Fibroblast of skin of back (primary cell): ENCODE measurements at places on chromosomes 5 and 9.

- peak; percentile 27 for DNase-seq
Observed at GRCh38 chr9:79060766-79061165, 511.0 kb upstream of the TLE4 start.

DNA sequence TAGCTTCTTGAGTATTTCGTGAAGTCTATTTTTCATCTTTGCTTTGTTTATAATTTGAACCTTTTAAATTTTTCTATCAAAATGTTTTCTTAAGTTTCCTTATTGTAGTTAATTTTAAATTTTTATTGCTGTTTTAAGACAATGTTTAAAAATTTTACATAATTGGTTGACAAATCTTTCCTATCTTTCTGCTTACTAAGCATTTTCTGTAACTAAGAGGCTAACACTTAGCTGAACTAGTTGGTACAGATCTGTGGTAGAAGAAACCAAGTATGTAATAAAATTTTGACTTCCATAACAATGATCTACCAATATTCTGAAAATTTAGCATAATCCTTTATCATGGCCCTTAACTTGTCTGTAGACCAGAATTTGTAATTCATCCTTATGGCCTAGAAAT is 32.3 kb upstream of the TNPO1 start:
- DNase-seq: no peak

GRCh38 chr5:142175461-142176142 is 67.0 kb downstream of the NDFIP1 start:
- DNase-seq: no peak

- peak; percentile 16 for DNase-seq
Observed at GRCh38 chr5:153485641-153486040, 4.8 kb upstream of the GRIA1 start.

DNA sequence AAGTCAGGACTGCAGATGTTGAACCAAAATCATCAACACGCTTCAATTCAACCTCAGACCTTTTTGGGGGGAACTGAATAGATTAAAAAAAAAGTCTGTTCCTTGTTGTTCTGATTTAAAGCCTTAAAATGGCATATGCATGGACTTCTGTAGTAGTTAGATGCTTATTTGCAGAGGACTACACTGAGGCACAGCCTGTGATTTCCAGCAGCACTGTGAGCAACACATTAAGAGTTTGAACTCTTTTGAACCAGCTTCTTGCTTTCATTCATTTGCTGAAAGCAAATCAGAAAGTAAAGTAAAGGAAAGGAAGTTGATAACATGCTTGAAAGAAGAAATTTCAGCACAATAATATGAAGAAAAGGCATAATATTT is 60.7 kb upstream of the DMAC1 start:
- no peak for DNase-seq

- DNase-seq: peak; percentile 5
Observed at GRCh38 chr5:155270725-155271124, 257.2 kb downstream of the KIF4B start.

DNA sequence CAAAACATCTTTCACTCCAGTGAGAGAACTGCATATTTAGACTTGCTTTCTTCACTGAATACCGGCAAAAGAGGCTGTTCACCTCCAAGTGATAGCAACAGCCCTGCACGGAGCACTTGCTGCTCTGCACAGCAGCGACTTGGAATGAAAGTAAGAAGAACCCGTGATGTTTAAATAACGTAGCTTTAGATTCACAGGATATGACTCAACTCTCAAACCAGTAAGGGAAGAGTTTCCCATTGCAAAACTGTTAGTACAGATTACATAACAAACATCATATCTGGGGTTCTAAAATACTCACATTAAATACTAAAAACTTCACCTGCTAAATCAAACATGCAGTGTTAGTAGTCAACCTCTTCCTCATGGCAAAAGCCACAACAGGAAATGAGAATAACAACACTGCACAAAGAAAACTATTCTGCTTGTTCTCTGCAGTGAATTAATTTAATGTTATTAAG is 203.4 kb downstream of the MCTP1 start:
- peak; percentile 77 for DNase-seq

GRCh38 chr5:133396187-133396741 is 216.1 kb downstream of the FSTL4 start:
- no peak for DNase-seq

- DNase-seq: no peak
Observed at GRCh38 chr5:145949474-145949873, 13.1 kb downstream of the SH3RF2 start.

GRCh38 chr9:23850242-23850689 is 24.2 kb upstream of the ELAVL2 start:
- no peak for DNase-seq

DNA sequence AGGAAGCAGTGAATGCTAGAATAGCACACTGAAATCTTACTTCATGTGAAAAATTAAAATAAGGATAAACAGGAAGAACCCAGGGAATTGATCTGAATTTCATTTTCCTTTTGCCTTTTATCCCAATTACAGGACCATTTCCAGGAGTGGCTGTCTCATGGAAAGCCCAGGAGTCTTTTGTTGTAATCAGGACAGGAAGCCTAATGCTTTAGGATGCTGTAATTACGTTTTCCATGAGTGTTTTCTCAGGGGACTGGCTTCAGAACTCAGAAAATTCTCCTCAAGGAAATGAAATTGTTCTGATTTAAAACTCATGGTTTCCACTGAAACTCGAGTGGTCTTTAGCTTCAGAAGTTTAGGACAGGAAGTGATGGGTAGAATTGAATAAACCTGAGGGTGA is 56.6 kb upstream of the CAMK4 start:
- no peak for DNase-seq

GRCh38 chr5:149645236-149645635 is 63.9 kb downstream of the ARHGEF37 start:
- no peak for DNase-seq

DNA sequence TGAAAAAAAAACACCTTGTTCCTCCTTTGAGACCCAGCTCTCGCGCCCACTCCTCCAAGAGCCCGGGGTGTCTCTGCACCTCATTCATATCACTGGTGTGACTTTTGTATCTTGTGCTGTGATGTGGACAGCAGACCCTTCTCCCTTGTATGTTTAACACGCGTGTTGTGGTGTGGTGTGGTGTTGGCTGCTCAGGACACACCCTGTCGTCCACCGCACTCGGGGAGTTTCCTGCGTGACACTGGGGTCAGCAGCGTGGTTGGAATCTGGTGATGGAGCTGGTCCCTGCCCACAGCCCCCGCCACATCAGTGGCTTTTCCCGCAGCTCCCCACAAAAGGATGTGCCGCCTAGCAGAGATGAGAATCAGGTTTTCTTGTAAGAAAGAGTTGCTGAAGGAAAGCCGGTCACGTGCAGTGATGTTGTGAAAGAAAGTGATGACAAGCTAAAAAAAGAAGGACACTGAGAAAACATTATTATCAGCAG is 61.5 kb downstream of the TENT4A start:
- no peak for DNase-seq

DNA sequence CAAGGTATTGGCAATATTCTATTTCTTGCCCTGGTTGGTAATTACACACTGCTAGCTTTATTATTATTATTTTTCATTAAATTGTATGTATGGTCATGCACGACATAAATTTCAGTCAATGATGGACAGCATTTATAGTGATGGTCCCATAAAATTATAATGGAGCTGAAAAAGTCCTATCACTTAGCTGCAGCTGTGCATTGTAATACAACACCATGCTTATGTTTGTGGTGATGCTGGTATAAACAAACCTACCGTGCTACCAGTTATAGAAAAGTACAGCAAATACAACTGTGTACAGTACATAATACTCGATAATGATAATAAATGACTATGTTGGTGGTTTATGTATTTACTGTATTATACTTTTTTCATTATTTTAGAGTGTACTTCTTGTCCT is 65.5 kb downstream of the NR3C1 start:
- DNase-seq: no peak

DNA sequence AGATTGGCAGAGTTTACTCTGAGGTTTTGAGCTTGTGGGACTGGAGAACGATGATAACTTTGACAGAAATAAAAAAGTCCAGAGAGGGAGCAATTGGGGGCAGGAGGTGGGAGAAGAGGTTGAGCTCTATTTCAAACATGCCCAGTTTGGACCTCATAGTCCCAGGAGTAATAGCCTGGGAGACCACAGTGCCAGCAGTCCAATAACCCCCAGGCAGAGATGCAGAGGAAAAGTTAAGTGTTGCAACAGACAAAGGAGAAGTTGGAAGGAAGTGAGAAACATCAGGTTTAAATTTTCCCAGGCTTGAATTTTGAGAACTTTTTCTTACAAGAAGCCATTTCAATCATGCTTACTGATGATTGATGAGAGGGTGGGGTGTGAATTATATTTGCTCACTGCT is 117.0 kb upstream of the GHR start:
- no peak for DNase-seq

DNA sequence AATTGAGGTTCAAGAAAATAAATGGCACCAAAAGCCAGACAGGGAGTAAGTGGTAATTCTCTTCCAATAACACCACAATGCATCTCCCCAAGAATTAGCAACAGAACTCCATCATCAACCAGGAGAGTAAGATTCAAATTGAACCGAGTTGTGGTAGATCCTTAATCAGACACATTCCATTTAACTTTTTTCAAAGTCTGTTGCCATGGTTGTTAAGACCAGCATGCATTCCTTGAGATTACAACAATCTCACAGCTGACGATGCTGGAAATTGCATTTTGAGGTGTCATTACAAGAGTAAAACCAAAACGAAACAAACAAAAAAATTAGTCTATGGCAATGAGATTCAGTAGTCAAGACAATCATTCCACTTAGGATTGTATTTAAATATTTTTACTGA is 78.9 kb upstream of the ZNF462 start:
- DNase-seq: peak; percentile 42

GRCh38 chr9:112332674-112332976 is 794 bp downstream of the PTBP3 start:
- DNase-seq: no peak

- peak; percentile 74 for DNase-seq
Observed at GRCh38 chr9:88586452-88586851, 51.5 kb downstream of the NXNL2 start.

- DNase-seq: no peak
Observed at GRCh38 chr9:120791161-120791560, 2.1 kb downstream of the FBXW2 start.

DNA sequence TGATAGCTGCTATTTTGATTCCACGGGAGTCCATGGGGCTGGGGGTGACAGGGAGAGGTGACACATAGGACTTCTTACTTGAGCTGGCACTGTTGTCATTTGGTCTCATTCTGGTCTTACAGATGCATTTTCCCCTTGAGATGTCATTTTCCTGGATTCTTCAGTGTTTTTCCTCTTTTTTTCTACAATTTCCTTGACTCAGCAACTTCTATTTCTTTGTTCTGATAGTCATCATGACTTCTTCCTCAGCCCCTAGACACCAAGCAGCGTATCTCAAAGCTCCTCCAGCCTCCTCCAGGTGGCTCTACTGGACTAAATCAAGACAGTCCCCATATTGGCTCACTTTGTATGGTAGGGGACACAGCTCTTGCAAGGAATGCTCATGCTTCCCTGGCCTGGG is 16.5 kb downstream of the LVRN start:
- no peak for DNase-seq

GRCh38 chr9:112787978-112788377 is 37.4 kb downstream of the SNX30 start:
- DNase-seq: no peak

GRCh38 chr9:81303658-81304057 is 385.7 kb downstream of the TLE1 start:
- no peak for DNase-seq

DNA sequence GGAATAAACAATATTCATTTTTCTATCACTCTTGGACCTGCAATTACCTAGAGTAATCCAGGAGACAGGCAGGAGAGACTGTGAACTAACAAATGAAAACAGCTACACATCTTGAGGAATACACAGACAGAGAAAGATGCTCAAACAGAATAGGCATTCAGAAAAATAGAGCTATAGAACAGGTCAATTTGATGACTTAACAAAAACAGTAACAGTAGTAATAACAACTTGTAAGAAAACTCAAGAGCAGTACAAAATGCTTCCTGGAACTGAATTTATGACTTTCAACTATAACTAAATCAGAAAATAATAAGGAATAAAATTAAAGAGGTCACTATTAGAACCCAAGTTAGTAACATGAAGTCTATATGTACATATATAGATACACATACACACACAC is 579.3 kb downstream of the TLR4 start:
- no peak for DNase-seq

DNA sequence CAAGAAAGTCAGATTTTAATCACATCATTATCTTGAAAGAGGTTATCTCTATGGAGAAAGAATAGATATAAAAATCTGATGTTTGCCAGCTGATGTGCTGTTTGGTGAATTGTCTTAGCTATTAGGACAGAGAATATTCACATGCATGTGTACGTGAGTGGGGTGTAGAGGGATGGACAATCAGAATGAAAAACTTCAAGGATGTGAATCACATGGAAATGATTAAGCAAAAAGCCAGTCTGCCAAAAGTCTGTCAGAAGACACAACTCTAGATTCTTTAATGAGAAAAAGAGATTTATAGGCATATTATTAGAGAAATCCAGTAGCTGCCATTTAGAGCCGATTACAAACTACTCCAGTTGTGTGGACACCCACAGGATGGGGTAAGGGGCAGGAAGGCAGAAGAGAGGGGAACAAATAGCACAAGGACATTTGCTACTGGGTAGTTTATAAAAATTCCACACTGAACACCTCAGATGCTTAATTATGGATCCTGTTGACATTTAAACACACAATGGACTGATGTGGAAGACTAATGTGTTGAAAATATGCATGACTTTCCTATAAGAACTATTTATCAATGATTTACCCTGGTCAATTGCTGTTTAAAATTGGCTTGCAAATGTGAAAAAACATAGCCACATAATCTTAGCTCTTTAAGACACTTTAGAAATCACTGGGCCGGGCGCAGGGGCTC is 127.4 kb downstream of the PTTG1 start:
- DNase-seq: no peak

DNA sequence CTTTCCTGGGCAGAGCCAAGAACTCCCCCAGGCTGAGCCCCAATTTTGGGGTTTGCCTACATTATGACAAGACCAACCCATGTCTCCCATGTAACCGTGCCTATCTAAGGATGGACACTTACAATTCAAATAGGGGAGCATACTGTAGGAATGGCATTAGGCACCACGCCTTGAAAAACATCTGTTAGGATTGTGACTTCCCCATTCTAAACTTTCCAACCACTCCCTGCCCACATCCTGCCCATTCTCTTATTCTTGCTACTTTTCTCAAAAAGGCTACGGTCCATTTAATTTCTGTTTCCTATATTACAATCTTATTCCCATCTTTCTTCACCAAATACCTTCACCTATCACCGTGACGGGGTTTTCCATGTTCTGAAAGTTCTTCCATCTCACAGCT is 99.2 kb downstream of the LPAR1 start:
- no peak for DNase-seq

GRCh38 chr5:81207009-81207408 is 26.1 kb upstream of the CKMT2 start:
- DNase-seq: no peak

GRCh38 chr5:142971303-142972013 is 201.3 kb downstream of the ARHGAP26 start:
- no peak for DNase-seq

GRCh38 chr9:18544456-18544855 is 70.5 kb downstream of the ADAMTSL1 start:
- DNase-seq: peak; percentile 39

GRCh38 chr9:22922222-22922621 is 475.6 kb downstream of the DMRTA1 start:
- no peak for DNase-seq

- no peak for DNase-seq
Observed at GRCh38 chr5:145855763-145856267, 17.0 kb downstream of the GRXCR2 start.
